ENCODE measurements at places on chromosomes 6 and 20. TPM values are rescaled to one million over a fixed set of nuclear protein-coding genes. Genes with fewer than 3 reads are reported as not detected.

DNA sequence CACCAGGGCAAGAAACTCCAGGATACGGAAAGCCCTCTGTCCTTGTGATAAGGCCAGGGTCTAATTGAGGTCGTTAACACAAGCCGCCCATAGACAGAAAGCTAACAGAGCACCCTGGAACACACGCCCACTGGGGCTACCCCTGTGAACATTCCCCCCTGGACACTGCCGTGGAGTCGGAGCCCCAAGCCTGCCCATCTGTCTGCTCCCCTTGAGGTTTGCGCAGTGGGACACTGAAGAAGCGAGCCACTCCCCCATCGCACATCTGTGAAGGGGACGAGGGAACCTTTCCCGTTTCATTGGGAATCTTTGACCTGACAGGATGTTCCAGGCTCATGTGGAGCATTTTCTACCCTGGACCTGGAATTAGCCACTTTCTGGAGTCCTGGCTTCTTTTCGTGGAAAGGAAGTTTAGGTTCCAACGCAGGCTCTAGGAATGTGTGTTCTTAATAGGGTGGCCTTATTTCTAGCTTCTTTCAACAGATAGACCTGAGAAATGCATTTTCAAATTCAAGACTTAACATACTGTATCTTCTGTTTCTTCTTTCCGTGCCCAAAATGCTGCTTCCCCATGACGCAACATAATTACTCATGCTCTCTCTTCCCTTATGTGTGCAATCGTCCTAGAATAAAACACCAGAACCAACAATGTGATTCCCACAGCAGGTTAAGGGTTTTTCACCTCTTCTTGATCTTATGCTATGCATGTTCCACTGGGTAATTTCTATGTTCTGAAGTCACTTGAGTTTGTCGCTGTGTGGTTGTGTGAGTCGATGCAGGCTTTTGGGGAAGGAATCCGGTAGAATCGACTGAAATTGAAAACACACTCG lies 161.1 kb downstream of the ERMARD start:
- no peak for DNase-seq

Gene CAP2
- 4.6 TPM for total RNA-seq

DNA sequence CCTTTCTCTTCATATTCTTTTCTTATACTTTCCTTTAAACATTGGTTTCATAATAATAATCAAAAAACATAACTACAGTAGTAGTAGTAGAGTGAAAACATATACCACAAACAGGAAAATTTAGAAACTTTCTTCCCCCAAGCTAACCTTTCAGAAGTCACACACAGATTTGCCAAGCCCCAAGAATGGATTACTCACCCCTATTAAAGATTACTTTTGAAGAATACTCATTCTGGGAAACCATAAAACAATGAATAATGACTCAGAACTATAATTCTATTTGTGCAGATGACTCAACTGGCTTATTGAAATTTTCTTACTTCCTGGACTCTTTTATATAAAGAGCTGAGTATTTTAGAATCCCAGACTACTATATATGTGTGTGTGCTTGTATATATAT lies 119.4 kb upstream of the GJE1 start:
- no peak for DNase-seq

Gene PRPH2
- 0.60 TPM for total RNA-seq

- DNase-seq: no peak
Measured at GRCh38 chr6:143166247-143166695, 105.6 kb downstream of the AIG1 start.

Gene TMC2
- 0.60 TPM for total RNA-seq
